ENCODE measurements at places on chromosomes 2 and 18. TPM values are rescaled to one million over a fixed set of nuclear protein-coding genes. Genes with fewer than 3 reads are reported as not detected.

GRCh38 chr18:52829876-52830405 lies 489.9 kb downstream of the DCC start:
- H3K27ac ChIP-seq: no peak overlapping the region
- no peak for DNase-seq
- H3K27me3 ChIP-seq: no peaks in the 10 kb centered on the region
- no peaks in the 10 kb centered on the region for H3K36me3 ChIP-seq

DNA sequence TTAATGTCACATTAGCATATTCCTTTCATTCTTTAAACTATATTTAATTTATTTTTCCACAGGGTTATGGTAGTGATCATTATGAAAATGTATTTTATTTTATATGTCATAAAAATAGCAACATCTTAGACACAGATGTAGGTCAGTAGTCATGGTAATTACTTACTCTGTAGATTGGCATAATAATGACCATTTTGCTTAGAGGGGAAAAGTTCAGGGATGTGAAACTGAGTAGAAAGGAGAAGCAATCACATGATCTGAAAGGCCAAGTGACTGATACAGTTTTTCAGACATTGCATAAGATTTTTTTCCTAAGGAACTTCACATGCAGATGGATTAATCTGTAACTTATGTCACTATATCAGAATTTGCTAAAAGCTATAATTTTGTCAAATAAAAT lies 286.9 kb downstream of the CTNNA2 start:
- no peak for DNase-seq
- no peak overlapping the region for H3K4me3 ChIP-seq
- no peaks in the 10 kb centered on the region for H3K27me3 ChIP-seq
- no peak overlapping the region for H3K27ac ChIP-seq
- no peaks in the 10 kb centered on the region for H3K36me3 ChIP-seq
- no peaks in the 10 kb centered on the region for H3K4me1 ChIP-seq

DNA sequence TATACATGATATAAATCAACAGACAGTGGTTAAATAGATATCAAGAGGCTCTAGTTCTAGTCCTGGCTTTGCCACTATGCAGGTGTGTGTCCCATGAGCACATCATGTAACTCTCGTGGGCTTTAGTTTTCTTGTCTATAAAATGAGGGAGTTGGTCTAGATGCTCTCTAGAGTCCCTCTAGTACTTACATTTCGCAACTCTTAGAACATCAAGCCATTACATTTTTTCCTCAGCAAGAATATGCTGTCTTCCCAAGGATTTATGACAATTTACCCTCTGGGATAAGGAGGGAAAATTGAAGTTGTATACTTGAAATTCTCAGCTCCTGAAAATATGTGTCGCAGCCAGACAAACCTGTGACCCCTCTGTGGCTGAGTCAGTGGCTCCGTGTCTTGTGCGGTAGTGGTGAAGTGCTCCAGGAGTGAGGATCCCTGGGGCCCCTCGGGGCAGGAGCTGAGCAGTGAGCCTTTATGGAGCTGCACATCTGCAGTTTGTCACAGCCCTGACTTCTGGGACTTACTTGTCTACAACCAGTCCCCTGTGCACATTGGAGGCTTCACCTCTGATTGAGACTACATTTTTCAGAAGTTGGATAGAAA lies 6.8 kb downstream of the PKP4 start:
- H3K27me3 ChIP-seq: peaks cover under 1% of the 10 kb centered on the region
- H3K4me3 ChIP-seq: no peak overlapping the region
- H3K36me3 ChIP-seq: peaks cover 2% of the 10 kb centered on the region
- H3K27ac ChIP-seq: no peak overlapping the region

DNA sequence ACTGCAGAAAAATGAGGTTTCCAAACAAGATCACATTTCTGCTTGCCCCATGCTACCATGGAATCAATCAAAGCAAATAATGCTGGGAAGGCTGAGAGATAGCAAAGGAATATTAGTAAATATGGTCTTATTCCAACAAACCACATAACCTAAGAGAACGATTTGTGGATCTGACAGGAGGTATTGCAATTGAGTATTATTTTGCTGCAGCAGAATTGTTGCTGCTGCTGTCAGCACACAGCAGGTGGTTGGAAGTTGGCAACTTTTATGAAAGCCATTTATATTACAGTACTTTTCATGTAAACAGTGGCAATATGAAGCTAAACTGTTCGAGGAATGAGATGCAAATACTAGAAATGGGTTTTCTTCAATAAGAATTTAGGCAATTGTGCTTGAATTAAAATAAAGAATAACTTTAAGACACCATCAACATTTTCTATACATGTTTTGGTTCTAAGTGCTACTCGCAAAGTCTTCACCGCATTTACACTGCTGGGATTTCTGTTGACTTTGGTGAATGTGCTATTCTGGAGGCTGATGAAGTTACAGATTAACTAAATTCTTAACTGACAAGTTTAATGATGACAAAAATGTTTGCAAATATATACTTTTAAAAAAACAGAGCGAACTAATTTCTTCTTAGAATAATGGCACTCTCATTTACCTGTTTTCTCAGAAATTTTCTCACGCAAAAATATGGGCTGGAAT lies 1285.7 kb downstream of the CNTNAP5 start:
- H3K27ac ChIP-seq: no peak overlapping the region
- H3K4me1 ChIP-seq: no peaks in the 10 kb centered on the region
- no peak overlapping the region for H3K4me3 ChIP-seq
- no peaks in the 10 kb centered on the region for H3K27me3 ChIP-seq

- no peaks in the 10 kb centered on the region for H3K4me1 ChIP-seq
- peaks cover 2% of the 10 kb centered on the region for H3K27me3 ChIP-seq
- no peaks in the 10 kb centered on the region for H3K36me3 ChIP-seq
- H3K27ac ChIP-seq: no peak overlapping the region
- no peak for DNase-seq
- H3K4me3 ChIP-seq: no peak overlapping the region
Observed at GRCh38 chr18:79588636-79589481, 90.7 kb upstream of the CTDP1 start.

Gene MARCO
- total RNA-seq: not detected

Data from activated CD4-positive, alpha-beta T cell treated with anti-CD3 and anti-CD28 coated beads for 36 hours (primary cell).